ENCODE measurements at places on chromosomes 5 and 9. TPM values are rescaled to one million over a fixed set of nuclear protein-coding genes. Genes with fewer than 3 reads are reported as not detected.

Gene KLF4
- total RNA-seq: 16.8 TPM

Gene ETF1
- total RNA-seq: 100 TPM

Gene TRPM3
- total RNA-seq: 0.85 TPM

Gene PPP3R2
- not detected for total RNA-seq

Gene TCF7
- total RNA-seq: 0.28 TPM

Gene SLC36A3
- total RNA-seq: not detected

Gene WDR36
- total RNA-seq: 49.2 TPM

Gene TUBB4B
- total RNA-seq: 110 TPM

Gene GLIPR2
- total RNA-seq: 43.8 TPM

Gene TAL2
- total RNA-seq: not detected

Gene MED22
- total RNA-seq: 9.5 TPM

Gene LECT2
- total RNA-seq: not detected

Gene SH2D3C
- under 0.01 TPM for total RNA-seq

Gene CDKN2A
- 9.5 TPM for total RNA-seq

Gene GLRA1
- total RNA-seq: not detected

Gene PCDHAC1
- 0.18 TPM for total RNA-seq

Gene GPX8
- 105 TPM for total RNA-seq

Gene LCN10
- total RNA-seq: not detected

Gene PCDHA10
- 0.28 TPM for total RNA-seq

Gene PTGS1
- total RNA-seq: 52.2 TPM

Gene AQP7
- 0.09 TPM for total RNA-seq

Gene NUTM2G
- not detected for total RNA-seq

Gene SPATA31A3
- not detected for total RNA-seq

Gene TSLP
- total RNA-seq: 3.4 TPM

Gene C9orf50
- 0.18 TPM for total RNA-seq

Gene MEIKIN
- not detected for total RNA-seq

Gene PLAC8L1
- total RNA-seq: not detected

Gene GBA2
- total RNA-seq: 16.8 TPM

Gene TEK
- 19.2 TPM for total RNA-seq

Gene CAVIN4
- total RNA-seq: 1.1 TPM

Gene SARDH
- total RNA-seq: 4.9 TPM

Gene ENTREP1
- total RNA-seq: not detected

Gene HRH2
- total RNA-seq: not detected

Gene ADAMTS2
- total RNA-seq: 68.5 TPM

Gene PCDHGA11
- total RNA-seq: 6.4 TPM

Gene HAVCR2
- 0.09 TPM for total RNA-seq

Gene TLX3
- not detected for total RNA-seq

Data from smooth muscle cell of bladder (primary cell).